CD4-positive, CD25-positive, alpha-beta regulatory T cell (primary cell): ENCODE measurements at places on chromosomes 11 and 22.

GRCh38 chr22:42834177-42834949 is 22.7 kb downstream of the ARFGAP3 start:
- peaks cover 62% of the 10 kb centered on the region for H3K36me3 ChIP-seq
- no peaks in the 10 kb centered on the region for H3K4me1 ChIP-seq
- no peaks in the 10 kb centered on the region for H3K27me3 ChIP-seq
- H3K4me3 ChIP-seq, result no peak overlapping the region

- H3K27me3 ChIP-seq, result no peaks in the 10 kb centered on the region
- H3K36me3 ChIP-seq, result peaks cover 6% of the 10 kb centered on the region
- H3K4me1 ChIP-seq, result no peaks in the 10 kb centered on the region
- no peak overlapping the region for H3K27ac ChIP-seq
- H3K4me3 ChIP-seq, result no peak overlapping the region
- no peak for DNase-seq
Observed at GRCh38 chr11:87076260-87076783, 38.6 kb downstream of the TMEM135 start.

GRCh38 chr22:27540656-27541396 is 260.7 kb downstream of the MN1 start:
- H3K4me3 ChIP-seq, result no peak overlapping the region
- H3K27me3 ChIP-seq, result no peaks in the 10 kb centered on the region
- no peak overlapping the region for H3K27ac ChIP-seq
- no peaks in the 10 kb centered on the region for H3K4me1 ChIP-seq
- no peaks in the 10 kb centered on the region for H3K36me3 ChIP-seq
- DNase-seq, result no peak

GRCh38 chr22:29359469-29359868 is 28.9 kb downstream of the AP1B1 start:
- H3K27ac ChIP-seq, result no peak overlapping the region
- DNase-seq, result no peak
- no peak overlapping the region for H3K4me3 ChIP-seq

DNA sequence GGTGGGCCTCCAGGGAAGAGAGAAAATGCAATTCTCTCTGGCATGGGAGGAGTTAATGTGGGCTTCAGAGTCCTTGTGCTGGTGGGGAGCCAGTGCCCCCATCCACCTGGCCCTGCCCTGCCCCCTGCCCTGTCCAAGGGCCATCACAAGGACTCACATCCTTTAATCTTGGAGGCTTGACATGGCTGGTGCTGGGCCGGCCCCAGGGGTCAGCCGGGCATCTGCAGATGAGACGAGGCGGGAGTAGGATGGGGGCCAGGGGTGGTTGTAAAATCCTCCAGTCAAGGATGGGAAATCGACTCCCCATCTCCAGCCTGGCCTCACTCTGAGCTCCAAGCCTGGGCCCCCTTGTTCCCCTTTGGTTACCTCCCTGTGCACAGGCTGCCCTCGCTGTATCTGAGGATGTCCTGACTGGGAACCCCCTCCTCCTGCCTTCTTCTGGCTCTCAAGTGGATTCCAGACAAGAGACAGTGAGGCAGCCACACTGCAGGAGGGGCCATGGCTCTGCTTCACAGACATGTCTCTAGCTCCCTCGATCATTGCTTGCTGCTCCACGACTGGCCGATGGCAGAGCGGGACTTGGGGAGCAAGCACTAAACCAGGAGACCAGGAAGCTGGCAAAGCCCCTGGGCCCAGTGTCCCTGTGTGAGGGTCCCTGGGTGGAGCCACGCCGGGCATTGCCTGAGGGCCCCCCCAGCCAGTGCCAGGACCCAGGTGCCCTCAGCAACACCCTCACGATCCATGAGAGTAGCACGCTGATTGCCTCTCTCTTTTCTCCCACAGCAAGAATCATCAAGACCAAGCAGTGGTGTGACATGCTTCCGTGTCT is 1120.5 kb downstream of the BRD1 start:
- no peaks in the 10 kb centered on the region for H3K36me3 ChIP-seq
- H3K27me3 ChIP-seq, result no peaks in the 10 kb centered on the region
- no peak for DNase-seq

DNA sequence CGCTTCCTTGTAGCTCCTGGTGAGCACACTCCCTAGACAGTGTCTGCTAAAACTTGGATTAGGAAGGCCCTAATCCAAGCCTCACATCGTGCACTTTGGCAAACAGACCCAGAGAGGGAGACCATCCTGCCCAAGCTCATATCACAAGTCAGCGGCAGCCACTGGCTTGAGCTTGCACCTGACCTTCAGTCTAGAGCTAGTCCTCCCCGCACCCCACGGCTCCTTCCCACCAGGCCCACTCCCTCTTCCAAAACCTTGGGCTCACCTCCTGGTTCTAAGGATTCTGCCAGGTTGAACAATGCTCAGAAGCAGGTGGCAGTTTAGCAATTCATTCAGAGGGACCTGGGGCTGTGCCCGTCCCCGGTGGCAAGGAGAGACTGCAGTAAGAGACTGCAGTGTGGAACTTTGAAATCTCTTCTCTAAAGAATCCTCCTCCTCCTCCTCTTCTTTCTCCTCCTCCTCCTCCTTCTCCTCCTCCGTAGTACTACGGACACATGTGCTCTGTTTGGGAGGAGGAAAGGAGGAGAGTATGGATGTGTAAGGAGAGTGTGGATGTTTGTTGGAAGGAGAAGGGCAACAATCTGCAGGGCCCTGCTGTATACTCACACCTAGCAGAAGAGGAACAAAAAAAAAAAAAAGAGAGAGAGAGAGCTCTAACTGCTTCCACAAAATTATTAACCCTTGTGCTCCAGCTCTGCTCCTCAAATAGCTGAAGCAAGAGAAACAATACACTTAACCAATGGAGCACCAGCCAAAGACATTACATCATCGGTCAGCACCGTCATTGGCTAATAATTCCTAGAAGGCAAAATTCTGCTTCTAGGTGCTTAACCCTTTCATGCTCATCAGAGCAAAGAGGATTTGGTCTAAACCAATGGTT is 6.0 kb downstream of the SYN3 start:
- H3K4me3 ChIP-seq, result no peak overlapping the region
- DNase-seq, result no peak
- H3K27me3 ChIP-seq, result peaks cover 24% of the 10 kb centered on the region

- H3K27me3 ChIP-seq, result no peaks in the 10 kb centered on the region
- H3K36me3 ChIP-seq, result no peaks in the 10 kb centered on the region
- H3K27ac ChIP-seq, result no peak overlapping the region
- H3K4me3 ChIP-seq, result no peak overlapping the region
Observed at GRCh38 chr22:46165977-46166376, 15.7 kb downstream of the PPARA start.

GRCh38 chr22:49067504-49067903 is 760.2 kb downstream of the BRD1 start:
- H3K4me1 ChIP-seq, result no peaks in the 10 kb centered on the region
- H3K27ac ChIP-seq, result no peak overlapping the region
- no peak overlapping the region for H3K4me3 ChIP-seq
- H3K36me3 ChIP-seq, result no peaks in the 10 kb centered on the region
- no peak for DNase-seq

DNA sequence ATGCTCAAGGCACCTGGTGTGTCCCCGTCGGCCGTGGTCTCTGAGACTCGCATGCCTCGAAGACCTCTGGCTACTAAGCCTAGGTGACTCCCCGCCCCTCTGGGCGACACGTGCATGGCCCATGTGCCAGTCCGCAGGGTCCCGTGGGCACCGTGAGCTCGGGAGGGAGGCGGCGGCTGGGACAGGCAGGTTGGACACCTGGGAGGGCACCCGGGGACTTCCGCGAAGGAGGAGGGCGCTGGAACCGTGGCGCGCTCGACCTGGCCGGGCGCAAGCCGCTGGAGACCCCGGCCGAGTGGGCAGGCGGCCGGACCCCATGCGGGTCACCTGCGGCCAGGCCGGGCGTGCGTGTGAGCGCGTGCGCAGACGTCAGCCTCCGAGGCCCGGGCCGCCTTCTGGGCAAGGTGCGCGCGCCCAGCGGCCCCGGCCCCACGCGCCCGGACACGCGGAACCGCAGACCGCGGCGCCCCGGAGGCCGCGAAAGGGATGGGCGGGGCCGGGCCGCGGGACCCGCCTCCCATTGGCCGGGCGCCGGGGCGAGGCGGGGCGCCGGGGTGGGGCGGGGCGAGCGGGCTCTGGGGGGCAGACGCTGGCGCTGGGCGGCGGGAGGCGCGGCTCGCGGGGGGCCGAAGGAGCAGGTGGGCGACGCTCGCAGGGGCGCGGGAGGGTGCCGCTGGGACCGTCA is 579 bp upstream of the RASD2 start:
- H3K27me3 ChIP-seq, result peaks cover 16% of the 10 kb centered on the region
- no peaks in the 10 kb centered on the region for H3K36me3 ChIP-seq
- H3K27ac ChIP-seq, result no peak overlapping the region
- peak; percentile 52 for DNase-seq
- H3K4me1 ChIP-seq, result peaks cover 18% of the 10 kb centered on the region
- no peak overlapping the region for H3K4me3 ChIP-seq

GRCh38 chr11:11605181-11605580 is 16.6 kb downstream of the GALNT18 start:
- H3K4me3 ChIP-seq, result no peak overlapping the region
- H3K4me1 ChIP-seq, result no peaks in the 10 kb centered on the region
- H3K27ac ChIP-seq, result no peak overlapping the region
- no peak for DNase-seq
- H3K27me3 ChIP-seq, result peaks cover 5% of the 10 kb centered on the region

DNA sequence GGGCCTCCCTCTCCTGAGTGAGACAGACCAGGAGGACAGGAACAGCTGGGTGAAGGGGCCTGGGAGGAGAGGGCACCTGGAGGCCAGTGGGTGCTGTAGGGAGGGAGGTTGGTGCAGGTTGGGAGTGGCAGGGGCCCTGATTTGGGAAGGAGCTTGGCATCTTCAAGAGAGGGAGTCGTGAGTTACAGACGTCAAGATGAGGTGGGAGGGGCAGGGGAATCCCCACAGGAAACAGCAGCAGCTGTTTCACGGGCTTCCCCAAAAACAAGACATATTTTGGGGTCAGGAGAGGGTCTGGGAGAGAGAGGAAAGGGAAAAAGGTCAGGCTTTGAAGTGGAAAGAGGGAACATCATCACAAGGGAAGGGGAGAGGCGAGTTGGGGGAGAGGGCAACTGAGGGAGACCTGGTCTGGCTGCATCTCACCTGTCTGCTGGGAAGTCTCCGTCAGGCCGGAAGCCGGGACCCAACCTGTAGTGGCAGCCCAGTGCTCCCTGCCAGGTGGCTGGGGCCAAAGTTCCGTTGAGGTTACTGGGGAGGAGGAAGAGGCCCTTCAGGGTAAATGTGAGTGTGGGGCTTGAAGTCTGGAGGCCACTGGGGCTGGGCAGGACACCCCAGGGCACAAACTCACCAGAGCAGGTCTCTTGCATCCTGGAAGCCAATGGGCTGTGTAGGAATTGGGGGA is 4.4 kb downstream of the NAALADL1 start:
- H3K4me1 ChIP-seq, result peaks cover 11% of the 10 kb centered on the region
- DNase-seq, result peak; percentile 11
- peak overlapping the region; percentile 32 for H3K4me3 ChIP-seq
- H3K27ac ChIP-seq, result peak overlapping the region; percentile 49
- no peaks in the 10 kb centered on the region for H3K27me3 ChIP-seq

DNA sequence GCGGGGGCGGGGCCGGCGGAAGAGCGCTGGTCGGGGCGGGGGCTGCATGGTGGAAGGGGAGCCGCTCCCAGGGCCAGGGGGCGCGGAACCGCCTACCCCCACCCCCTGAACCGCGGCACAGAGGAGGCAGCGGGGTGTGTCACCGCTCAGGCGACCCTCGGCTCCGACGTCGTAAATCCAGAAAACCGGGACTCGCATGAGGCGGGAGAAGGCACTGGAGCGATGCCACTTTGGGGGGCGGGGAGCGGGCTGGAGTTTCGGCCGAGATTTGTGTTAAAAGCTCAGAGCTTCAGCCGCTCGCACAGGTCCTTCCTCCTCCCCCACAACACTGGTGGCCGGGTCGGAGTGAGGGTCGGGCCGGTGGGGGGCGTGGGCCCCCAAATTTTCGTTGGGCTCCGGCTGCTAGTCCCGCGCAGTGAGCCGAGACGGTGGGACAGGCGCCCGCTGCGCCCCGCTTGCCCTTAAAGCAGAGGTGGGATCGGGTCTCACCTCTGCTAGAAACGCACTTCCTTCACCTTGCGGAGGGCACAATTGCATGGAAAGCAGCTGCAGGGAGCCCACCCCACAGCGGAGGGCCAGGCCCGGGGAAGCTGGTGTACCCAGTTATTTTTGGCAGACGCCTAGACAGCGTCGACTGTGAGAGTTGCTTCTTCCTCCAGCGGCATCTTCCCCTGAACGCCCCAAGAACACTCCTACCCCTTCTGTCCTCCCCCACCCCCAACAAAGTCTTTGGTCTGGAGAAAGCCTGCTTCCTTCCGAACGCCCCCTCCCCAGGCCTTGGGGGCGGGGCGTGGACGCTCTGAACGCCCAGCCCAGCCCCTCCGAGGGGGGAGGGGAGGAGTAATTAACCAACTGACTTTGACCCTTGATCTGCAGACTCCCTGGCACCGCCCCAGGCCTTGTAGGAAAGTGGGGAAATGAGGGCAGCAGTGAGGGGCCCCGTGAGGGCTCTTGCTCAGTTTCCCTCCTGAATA is 1.1 kb downstream of the OVOL1 start:
- peaks cover 39% of the 10 kb centered on the region for H3K4me1 ChIP-seq
- H3K36me3 ChIP-seq, result no peaks in the 10 kb centered on the region

DNA sequence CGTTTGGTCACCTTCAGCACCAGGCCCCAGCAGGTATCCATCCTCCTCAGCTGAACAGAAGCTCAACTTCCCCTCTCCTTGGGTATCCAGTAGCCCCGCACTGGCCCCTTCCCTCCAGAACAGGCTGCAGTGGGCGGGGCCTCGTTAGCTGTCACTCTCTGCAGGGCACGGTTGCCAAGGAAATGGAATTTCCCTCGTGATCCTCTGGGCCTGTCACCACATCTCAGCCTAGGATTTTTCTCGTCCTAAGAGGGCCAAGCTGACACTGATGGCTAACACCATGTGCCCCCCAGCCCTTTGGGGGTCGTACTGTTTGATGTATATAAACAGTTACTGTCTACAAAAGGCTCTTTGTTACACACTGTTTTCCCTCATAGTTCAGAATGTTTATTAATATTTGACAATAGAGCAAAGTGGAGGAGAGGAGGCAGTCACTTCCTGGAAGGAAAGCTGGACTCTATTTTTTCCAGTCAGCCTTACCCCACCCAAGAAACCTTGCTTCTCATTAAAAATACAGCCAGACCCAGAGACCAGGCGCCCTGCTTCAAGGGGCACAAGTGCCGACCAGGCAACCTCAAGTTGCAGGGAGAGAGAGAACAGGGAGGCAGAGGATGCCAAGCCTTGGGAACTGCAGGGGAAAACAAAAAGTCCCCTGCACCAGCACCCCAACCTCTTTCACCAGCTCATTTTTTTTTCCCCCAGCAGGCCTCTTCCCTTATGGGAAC is 44.5 kb downstream of the FEZ1 start:
- no peaks in the 10 kb centered on the region for H3K4me1 ChIP-seq
- H3K4me3 ChIP-seq, result no peak overlapping the region
- no peak for DNase-seq
- no peak overlapping the region for H3K27ac ChIP-seq

GRCh38 chr11:69948256-69949141 is 129.3 kb upstream of the FGF3 start:
- no peak overlapping the region for H3K27ac ChIP-seq
- H3K4me3 ChIP-seq, result no peak overlapping the region
- H3K4me1 ChIP-seq, result no peaks in the 10 kb centered on the region
- H3K27me3 ChIP-seq, result no peaks in the 10 kb centered on the region
